ENCODE measurements at places on chromosomes 11 and 22. TPM values are rescaled to one million over a fixed set of nuclear protein-coding genes. Genes with fewer than 3 reads are reported as not detected.

- H3K4me3 ChIP-seq = no peak overlapping the region
- DNase-seq = no peak
- peaks cover 11% of the 10 kb centered on the region for H3K36me3 ChIP-seq
- H3K4me1 ChIP-seq = no peaks in the 10 kb centered on the region
- H3K27ac ChIP-seq = no peak overlapping the region
- no peaks in the 10 kb centered on the region for H3K27me3 ChIP-seq
Measured at GRCh38 chr11:12249590-12250260, 127.6 kb upstream of the PARVA start.

DNA sequence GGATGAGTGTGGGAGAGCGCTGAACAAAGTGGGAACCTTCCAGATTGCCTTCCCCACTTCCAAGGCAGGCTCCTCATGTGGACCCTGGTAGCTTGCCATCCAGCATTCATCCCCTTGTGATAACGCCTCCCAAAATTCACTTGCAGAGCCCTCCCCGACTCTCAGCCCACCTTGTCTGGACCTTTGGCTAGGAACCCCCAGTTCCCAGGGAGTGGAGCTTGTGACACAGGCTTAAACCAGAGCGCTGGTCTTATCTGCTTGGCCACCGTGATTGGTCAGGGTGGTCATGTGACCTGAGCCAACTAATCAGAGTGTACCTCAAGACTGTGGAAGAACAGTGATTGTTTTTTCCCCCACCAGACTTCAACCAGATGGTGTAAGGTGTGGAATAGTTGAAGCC, 9.6 kb upstream of the SLC35C1 start:
- no peak for DNase-seq
- H3K4me1 ChIP-seq = no peaks in the 10 kb centered on the region
- no peaks in the 10 kb centered on the region for H3K36me3 ChIP-seq
- H3K4me3 ChIP-seq = no peak overlapping the region
- no peak overlapping the region for H3K27ac ChIP-seq

DNA sequence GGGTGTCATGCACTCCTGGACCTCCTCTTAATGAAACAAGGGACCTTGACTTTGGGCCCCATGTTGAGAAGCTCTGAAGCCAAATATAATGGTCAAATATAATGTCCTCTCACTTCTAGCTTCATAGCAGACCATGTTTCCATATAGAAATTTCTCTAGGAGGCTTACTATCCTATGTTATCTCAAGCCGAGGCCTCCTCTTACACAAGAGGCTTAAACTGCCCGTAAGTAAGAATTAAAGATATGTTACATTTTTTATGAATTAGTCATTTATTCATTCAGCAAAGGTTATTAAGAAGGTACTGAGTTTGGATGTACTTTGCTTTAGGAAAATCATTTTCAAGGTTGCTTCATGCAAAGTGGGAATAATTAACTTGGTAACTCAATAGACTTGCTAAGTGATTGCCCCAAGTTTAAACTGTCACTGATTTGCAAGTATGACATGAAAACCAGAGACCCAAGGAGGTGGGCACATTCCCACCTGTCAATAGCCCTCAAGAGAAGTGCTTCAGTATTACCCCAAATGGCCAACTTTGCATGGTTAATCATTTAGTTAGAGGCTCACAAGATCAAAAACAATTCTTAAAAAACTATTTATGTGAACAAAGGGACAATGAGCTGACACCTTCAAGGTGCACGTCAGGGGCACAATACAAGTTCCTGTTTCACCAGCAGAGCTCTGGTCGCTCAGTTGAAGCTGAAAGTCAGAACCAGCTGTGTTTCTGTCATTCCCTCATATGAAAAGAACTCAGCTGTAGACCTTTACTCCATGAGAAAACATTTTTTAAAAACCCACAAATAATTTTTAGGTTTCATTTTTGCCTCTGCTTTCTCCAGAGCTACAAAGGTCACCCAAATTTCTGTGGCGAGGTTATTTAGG, 20.9 kb downstream of the BDNF start:
- no peak for DNase-seq
- H3K36me3 ChIP-seq = no peaks in the 10 kb centered on the region
- H3K27me3 ChIP-seq = no peaks in the 10 kb centered on the region
- H3K4me3 ChIP-seq = no peak overlapping the region
- H3K4me1 ChIP-seq = no peaks in the 10 kb centered on the region
- H3K27ac ChIP-seq = no peak overlapping the region

- no peak for DNase-seq
- H3K36me3 ChIP-seq = no peaks in the 10 kb centered on the region
- no peaks in the 10 kb centered on the region for H3K27me3 ChIP-seq
- no peak overlapping the region for H3K27ac ChIP-seq
Measured at GRCh38 chr11:131537748-131538147, 167.3 kb downstream of the NTM start.

- no peaks in the 10 kb centered on the region for H3K36me3 ChIP-seq
- no peaks in the 10 kb centered on the region for H3K4me1 ChIP-seq
- H3K27ac ChIP-seq = no peak overlapping the region
Measured at GRCh38 chr11:33658195-33658900, 42.3 kb downstream of the C11orf91 start.

DNA sequence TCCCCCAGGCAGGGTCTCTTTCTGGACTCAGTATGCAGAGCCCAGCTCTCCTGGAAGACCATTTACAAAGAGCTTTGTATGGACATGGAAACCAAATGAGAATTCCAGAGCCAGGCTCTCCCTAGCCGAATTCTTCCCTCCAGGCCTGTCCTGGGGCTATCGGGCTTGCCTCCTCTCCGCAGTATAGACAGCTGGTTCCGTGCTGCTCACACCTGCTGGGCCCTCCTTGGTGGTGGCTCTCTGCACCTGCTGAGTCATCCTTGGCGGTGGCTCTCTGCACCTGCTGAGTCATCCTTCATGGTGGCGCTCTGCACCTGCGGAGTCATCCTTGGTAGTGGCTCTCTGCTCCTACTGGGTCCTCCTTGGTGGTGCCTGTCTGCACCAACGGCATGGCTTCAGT, 743.5 kb downstream of the BRD1 start:
- H3K27ac ChIP-seq = no peak overlapping the region
- no peak overlapping the region for H3K4me3 ChIP-seq
- DNase-seq = no peak
- H3K4me1 ChIP-seq = no peaks in the 10 kb centered on the region

GRCh38 chr22:23079814-23080521, 9.6 kb downstream of the GNAZ start:
- H3K27me3 ChIP-seq = no peaks in the 10 kb centered on the region
- no peak overlapping the region for H3K27ac ChIP-seq

- DNase-seq = no peak
- peaks cover 53% of the 10 kb centered on the region for H3K27me3 ChIP-seq
- peaks cover 20% of the 10 kb centered on the region for H3K4me1 ChIP-seq
Measured at GRCh38 chr11:64294774-64295173, 3.7 kb downstream of the KCNK4 start.

DNAL4 gene
- total RNA-seq = 9.6 TPM

POTEH gene
- not detected for total RNA-seq

SAA4 gene
- not detected for total RNA-seq

TMEM151A gene
- total RNA-seq = not detected

KCNJ1 gene
- total RNA-seq = not detected

PHF21B gene
- total RNA-seq = not detected

TEAD1 gene
- 0.52 TPM for total RNA-seq

POU2AF2 gene
- not detected for total RNA-seq

CCDC81 gene
- total RNA-seq = 1.5 TPM

PTGDR2 gene
- 3.6 TPM for total RNA-seq

NPAS4 gene
- total RNA-seq = not detected

OR52E8 gene
- total RNA-seq = not detected
